ENCODE measurements at places on chromosomes 2 and 18.
A peak's percentile ranks its signal among the peaks of the same experiment; 100 is the strongest.

DNA sequence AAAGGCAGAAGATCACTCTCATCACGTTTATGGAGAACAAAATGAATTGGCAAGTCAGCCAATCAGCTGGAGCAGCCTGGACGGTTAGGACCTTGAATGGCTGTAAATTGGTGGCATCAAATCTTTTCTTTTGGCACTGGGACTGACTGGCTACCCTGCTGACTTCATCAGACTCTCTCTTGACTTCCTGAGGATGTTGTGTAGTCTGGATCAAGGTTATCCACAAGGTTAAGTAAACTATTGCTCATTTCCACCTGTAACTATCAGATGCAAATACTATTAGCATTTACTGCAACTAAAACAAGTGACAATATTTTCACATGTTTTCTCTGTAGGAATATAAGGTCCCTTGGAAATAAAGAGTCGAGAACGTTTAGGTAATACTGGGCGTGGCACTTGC is 134.3 kb upstream of the RASGRP3 start:
- no peak for DNase-seq

DNA sequence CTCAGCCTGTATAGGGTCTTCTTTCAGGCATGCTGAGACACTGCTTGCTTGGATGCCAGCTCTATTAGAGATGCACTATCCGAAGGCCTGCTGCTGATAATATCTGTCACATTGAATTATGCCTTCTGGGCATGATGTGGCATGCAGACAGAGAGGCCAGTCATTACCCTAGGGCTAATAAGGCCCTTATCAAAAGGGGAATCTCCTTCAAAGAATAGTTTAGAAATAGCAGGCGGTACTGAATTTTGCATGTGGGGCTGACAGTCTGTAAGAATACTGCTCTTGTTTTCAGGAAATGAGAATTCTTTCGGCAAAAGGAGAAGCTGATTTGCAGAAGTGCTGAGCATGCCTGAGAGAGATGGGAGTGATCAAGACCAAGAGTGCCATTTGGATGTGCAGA is 13.1 kb upstream of the LHCGR start:
- DNase-seq: peak; percentile 94

- no peak for DNase-seq
Measured at GRCh38 chr2:102080451-102081242, 61.9 kb upstream of the IL1R1 start.

GRCh38 chr18:32478317-32478716 is 7.6 kb upstream of the GAREM1 start:
- DNase-seq: no peak

- no peak for DNase-seq
Measured at GRCh38 chr2:185668710-185669109, 69.9 kb upstream of the FSIP2 start.

GRCh38 chr18:63303547-63303946 is 16.0 kb downstream of the BCL2 start:
- DNase-seq: no peak

GRCh38 chr2:39968037-39968436 is 189.0 kb upstream of the THUMPD2 start:
- no peak for DNase-seq

- no peak for DNase-seq
Measured at GRCh38 chr2:23625726-23626125, 240.7 kb downstream of the KLHL29 start.

DNA sequence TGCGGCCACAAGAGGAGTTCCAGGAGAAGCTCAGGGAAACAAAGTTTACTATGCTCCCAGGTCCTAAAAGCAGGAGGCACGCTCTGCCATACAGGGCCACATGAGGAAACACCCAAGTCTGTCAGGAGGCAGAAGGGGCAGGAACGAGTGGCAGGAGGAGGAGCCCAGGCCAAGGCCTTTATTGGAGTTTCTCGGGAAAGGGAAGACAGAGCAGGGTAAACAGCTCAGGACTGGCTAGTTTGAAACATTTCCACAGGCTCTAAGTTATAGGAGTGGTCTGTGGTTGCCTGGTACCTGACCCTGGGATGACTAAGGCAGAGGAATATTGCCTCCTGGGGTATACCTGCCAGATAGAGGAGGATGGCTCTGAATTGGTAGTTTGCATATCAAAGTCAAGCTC is 3.7 kb upstream of the ZNF638 start:
- no peak for DNase-seq

GRCh38 chr2:98134172-98135005 is 47.4 kb downstream of the VWA3B start:
- peak; percentile 63 for DNase-seq

DNA sequence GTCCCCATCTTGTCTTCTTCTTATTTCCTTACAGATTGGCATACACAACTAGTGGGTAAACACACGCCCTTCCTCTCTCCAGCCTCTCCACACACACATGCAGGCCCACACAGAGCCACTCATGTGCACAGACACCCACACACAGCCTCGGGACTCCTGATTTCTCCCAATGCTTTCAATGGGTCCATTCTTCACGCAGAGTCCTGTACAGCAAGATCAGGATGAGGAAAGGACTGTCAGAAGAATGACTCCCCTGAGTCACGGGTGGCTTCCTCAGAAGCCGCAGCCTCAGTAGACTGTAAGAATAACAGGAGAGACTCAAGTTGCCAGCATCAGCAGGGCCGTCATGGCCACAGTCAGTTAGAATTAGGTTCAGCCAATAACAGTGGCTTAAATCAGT is 109.1 kb upstream of the GLI2 start:
- no peak for DNase-seq

- peak; percentile 87 for DNase-seq
Measured at GRCh38 chr2:55923091-55923981, at the start of gene EFEMP1. TSS of gene EFEMP1 (minus strand) at chr2:55923782. CDS start at chr2:55922440, 1,342 bp downstream.

- peak; percentile 38 for DNase-seq
Measured at GRCh38 chr2:118477111-118477862, 370.2 kb downstream of the EN1 start.

GRCh38 chr2:174121612-174122011 is 126.7 kb downstream of the OLA1 start:
- DNase-seq: no peak

DNA sequence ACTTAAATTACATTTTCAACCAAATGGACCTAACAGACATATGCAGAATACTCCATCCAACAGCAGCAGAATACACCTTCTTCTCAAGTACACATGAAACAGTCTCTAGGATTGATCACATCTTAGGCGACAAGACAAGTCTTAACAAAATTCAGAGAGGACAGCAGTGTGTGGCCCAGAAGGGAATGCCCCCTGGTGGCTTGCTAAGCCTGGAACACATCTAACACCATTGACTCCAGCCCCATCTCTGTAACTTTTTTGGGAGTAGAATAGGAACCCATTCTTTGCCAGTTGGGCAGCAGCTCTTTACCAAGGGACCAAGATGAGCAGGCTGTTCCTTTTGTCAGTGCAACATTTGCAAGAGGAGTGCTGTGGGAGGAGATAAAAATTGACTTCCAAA is 249.9 kb downstream of the PLCL1 start:
- DNase-seq: peak; percentile 16
